ENCODE measurements at places on chromosomes 12 and 14. TPM values are rescaled to one million over a fixed set of nuclear protein-coding genes. Genes with fewer than 3 reads are reported as not detected.

The GPR135 gene
- total RNA-seq: 9.0 TPM

The CCDC38 gene
- not detected for total RNA-seq

The GALNT9 gene
- 0.62 TPM for total RNA-seq

The B4GALNT3 gene
- 29.9 TPM for total RNA-seq

The CSRP2 gene
- total RNA-seq: 67.4 TPM

The BDKRB1 gene
- 0.36 TPM for total RNA-seq

The INHBE gene
- not detected for total RNA-seq

The NEUROD4 gene
- total RNA-seq: not detected

The RIMBP2 gene
- 0.39 TPM for total RNA-seq

- no peaks in the 10 kb centered on the region for H3K36me3 ChIP-seq
- no peak for DNase-seq
- H3K4me1 ChIP-seq: peaks cover 6% of the 10 kb centered on the region
- H3K4me3 ChIP-seq: no peak overlapping the region
Measured at GRCh38 chr14:72549854-72550253, 344.0 kb downstream of the DPF3 start.

DNA sequence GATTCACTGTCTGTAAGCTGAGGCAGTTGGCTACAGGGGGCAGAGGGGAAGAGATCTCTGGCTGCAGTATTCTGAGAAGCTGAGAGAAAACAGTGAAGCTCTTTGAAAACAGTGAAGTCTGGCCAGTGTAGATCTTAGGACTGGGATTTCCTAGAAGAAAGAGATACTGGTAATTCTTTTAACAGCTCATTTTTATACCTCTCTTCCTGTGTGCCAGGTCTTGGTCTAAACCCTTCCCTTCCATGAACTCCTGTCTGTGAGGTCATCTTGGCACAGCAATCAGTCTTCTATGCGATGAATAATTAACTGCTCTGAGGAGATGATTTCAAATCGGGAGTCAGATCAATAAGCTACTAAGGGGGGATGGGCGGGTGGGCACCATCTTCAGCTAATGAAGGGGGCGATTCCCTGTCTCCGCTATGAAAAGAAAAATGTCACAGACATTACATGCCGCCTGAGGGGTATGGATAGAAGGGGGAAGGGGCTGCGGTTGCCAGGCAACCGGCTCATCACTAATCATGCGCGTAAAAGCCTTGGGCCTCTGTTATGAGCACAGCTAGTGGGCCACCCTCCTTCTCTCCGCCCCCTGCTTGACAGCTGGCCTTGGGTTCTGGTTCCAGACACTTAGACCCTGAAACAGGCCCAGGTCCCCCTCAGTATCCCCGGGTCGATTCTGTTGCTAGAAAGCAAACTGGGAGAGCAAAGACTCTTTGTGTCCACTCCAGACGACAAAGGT lies 75.3 kb upstream of the CEP83 start:
- no peak overlapping the region for H3K4me3 ChIP-seq
- no peaks in the 10 kb centered on the region for H3K27me3 ChIP-seq
- H3K4me1 ChIP-seq: no peaks in the 10 kb centered on the region
- H3K36me3 ChIP-seq: no peaks in the 10 kb centered on the region

- no peak overlapping the region for H3K27ac ChIP-seq
- H3K27me3 ChIP-seq: no peaks in the 10 kb centered on the region
- no peaks in the 10 kb centered on the region for H3K4me1 ChIP-seq
- H3K36me3 ChIP-seq: no peaks in the 10 kb centered on the region
- DNase-seq: no peak
Measured at GRCh38 chr14:32183151-32184058, 18.4 kb upstream of the RNU6-7 start.

DNA sequence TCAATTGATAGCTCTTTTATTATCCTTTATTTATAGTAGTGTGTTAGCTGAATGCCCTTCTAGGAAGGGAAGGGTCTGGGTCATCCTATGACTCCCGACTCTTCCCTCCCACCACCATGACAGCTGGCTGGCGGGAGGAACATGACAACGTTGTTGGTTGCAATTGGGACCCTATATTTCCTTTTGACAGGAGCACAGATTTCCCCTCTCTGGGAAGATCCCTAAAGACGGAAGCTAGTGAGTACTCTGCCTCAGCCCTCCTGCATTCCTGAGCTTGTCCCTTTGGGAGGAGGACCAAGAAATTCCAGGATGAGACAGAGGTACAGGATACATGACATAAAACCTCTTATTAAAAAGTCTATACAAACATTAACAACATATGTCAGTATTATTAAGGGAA lies 485.4 kb downstream of the NAV3 start:
- DNase-seq: no peak
- H3K4me3 ChIP-seq: no peak overlapping the region
- H3K27ac ChIP-seq: no peak overlapping the region
- H3K27me3 ChIP-seq: no peaks in the 10 kb centered on the region
- no peaks in the 10 kb centered on the region for H3K36me3 ChIP-seq
- no peaks in the 10 kb centered on the region for H3K4me1 ChIP-seq

- H3K36me3 ChIP-seq: no peaks in the 10 kb centered on the region
- no peak within 1 kb of the TSS for H3K27ac ChIP-seq
- H3K27me3 ChIP-seq: no peaks in the 10 kb centered on the region
- peak; percentile 81 for DNase-seq
Measured at GRCh38 chr14:23551266-23552028, at the start of gene ZFHX2. TSS of gene ZFHX2 (minus strand) at chr14:23551765. CDS start at chr14:23535325, 16,440 bp downstream.

- no peaks in the 10 kb centered on the region for H3K36me3 ChIP-seq
- no peak overlapping the region for H3K27ac ChIP-seq
- no peaks in the 10 kb centered on the region for H3K4me1 ChIP-seq
- no peak for DNase-seq
- no peaks in the 10 kb centered on the region for H3K27me3 ChIP-seq
- no peak overlapping the region for H3K4me3 ChIP-seq
Measured at GRCh38 chr12:21631367-21631766, 26.3 kb downstream of the LDHB start.

GRCh38 chr12:29163146-29163545 lies 14.1 kb downstream of the FAR2 start:
- no peak for DNase-seq
- no peaks in the 10 kb centered on the region for H3K27me3 ChIP-seq
- no peaks in the 10 kb centered on the region for H3K4me1 ChIP-seq
- no peak overlapping the region for H3K4me3 ChIP-seq

- peak overlapping the region; percentile 89 for H3K27ac ChIP-seq
- H3K27me3 ChIP-seq: no peaks in the 10 kb centered on the region
- DNase-seq: peak; percentile 94
- peaks cover 6% of the 10 kb centered on the region for H3K4me1 ChIP-seq
- H3K36me3 ChIP-seq: no peaks in the 10 kb centered on the region
- H3K4me3 ChIP-seq: peak overlapping the region; percentile 92
Measured at GRCh38 chr14:91835920-91836843, 31.2 kb downstream of the TC2N start.

DNA sequence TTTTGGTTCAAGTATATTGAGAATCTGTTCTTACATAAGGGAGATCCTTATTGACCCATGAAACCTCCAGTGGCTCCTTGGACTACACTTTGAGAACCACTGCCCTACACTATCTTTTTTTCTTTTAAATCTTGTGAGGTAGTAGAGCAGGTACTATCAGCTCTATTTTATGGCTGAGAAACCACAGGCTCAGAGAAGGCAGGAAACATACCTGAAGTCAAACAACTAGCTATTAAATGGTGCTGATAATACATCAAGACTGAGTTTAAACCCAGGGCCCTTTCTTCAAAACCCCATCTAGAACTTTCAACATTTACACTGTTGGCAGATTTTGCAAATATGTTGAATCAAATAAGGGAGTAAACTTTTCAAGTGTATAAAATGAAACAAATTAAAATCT lies 6.9 kb downstream of the ZBTB25 start:
- no peak overlapping the region for H3K4me3 ChIP-seq
- peaks cover 1% of the 10 kb centered on the region for H3K27me3 ChIP-seq
- H3K36me3 ChIP-seq: no peaks in the 10 kb centered on the region
- no peak for DNase-seq
- no peak overlapping the region for H3K27ac ChIP-seq

DNA sequence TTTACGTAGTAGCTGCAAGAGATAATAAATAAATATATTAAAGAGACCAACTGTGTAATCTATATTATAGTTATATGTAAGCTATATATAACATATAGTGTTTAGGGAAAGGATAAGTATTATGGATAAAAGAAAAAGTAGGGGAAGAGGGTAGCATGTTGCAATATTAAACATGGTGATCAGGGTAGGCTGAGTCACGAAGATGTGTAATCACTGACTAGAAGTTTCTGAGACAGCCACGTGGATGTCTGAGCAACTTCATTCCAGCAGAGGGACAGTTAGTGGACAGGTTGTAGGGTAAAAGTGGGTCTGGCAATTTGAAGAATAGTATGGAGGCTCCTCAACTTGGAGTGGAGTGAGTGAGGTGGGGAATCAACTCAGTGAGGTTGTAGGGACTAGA lies 109.7 kb downstream of the ANO4 start:
- H3K36me3 ChIP-seq: no peaks in the 10 kb centered on the region
- no peak for DNase-seq
- H3K4me3 ChIP-seq: no peak overlapping the region
- H3K4me1 ChIP-seq: no peaks in the 10 kb centered on the region
- H3K27me3 ChIP-seq: no peaks in the 10 kb centered on the region

DNA sequence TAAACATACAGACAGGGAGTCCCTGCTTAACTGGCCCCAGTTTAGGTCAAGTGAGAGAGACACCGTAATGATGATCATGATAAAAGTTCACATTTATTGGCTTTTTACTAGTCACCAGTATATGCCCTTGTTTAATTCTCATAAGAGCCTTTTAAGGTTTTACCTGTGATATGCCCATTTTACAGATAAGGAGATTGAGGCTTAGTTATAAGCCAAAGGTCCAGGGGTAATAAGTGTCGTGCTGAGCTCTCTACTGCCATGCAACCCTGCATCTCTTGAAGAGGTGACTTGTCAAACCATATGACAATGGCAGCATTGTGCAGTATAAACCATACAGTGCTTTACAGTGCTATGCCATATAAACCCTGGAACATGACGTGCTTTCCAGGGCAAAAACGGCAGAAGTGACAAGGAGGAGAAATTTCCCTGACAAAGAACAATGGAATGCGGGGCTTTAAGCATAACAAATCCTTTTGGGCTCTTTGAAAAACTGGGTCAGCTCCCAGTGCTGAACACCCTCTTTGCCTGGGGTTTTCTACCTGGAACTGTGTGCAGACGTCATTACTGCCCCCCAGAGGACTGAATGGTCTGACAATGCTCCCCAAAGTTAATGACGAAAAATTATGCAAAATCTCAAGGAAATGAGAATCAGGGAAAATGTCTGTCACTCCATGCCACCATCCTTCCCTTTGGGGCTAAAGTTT lies 59.7 kb upstream of the C14orf132 start:
- no peaks in the 10 kb centered on the region for H3K27me3 ChIP-seq
- H3K4me1 ChIP-seq: no peaks in the 10 kb centered on the region
- H3K36me3 ChIP-seq: no peaks in the 10 kb centered on the region
- no peak for DNase-seq

- H3K27ac ChIP-seq: no peak overlapping the region
- H3K4me1 ChIP-seq: no peaks in the 10 kb centered on the region
- H3K27me3 ChIP-seq: no peaks in the 10 kb centered on the region
- no peaks in the 10 kb centered on the region for H3K36me3 ChIP-seq
- H3K4me3 ChIP-seq: no peak overlapping the region
- DNase-seq: no peak
Measured at GRCh38 chr12:80293347-80293746, 150.7 kb upstream of the PTPRQ start.

GRCh38 chr12:124030510-124030909 lies 57.5 kb downstream of the ZNF664 start:
- DNase-seq: no peak
- no peak overlapping the region for H3K27ac ChIP-seq
- no peaks in the 10 kb centered on the region for H3K36me3 ChIP-seq
- no peaks in the 10 kb centered on the region for H3K27me3 ChIP-seq
- no peak overlapping the region for H3K4me3 ChIP-seq
- peaks cover 2% of the 10 kb centered on the region for H3K4me1 ChIP-seq

- no peak for DNase-seq
- no peak overlapping the region for H3K4me3 ChIP-seq
- H3K27me3 ChIP-seq: no peaks in the 10 kb centered on the region
- no peaks in the 10 kb centered on the region for H3K36me3 ChIP-seq
- H3K27ac ChIP-seq: no peak overlapping the region
- H3K4me1 ChIP-seq: no peaks in the 10 kb centered on the region
Measured at GRCh38 chr12:76698966-76699365, 64.9 kb upstream of the ZDHHC17 start.

DNA sequence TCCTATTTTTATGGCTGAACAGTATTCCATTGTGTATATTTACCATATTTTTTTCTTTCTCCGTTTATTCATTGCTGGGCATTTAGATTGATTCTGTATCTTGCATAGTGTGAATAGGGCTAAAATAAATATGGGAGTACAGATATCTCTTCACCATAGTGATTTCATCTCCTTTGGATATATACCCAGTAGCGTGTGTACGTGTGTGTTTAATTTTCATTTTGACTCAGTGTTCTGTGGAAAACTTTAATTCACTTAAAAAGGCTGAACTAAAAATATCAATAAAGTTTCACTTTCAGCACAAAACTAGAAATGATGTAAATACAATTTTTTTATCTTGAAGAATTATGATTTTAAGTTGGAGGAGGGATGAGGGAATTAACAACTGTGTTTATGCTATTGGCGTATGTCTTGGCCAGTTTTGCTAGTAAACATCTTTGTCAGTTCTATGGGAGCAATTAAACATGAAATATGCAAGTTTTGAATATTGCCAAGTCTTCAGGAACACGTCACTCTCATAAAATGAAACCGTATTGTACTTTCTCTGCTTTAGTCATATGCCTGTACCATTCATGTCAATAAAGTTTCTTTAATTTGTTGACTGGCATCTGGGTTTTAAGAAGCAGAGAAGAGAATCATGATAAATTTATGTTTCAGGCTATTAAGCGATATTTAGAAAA lies 99.8 kb downstream of the PTGER2 start:
- H3K27me3 ChIP-seq: no peaks in the 10 kb centered on the region
- no peaks in the 10 kb centered on the region for H3K4me1 ChIP-seq
- H3K4me3 ChIP-seq: no peak overlapping the region
- H3K27ac ChIP-seq: no peak overlapping the region

DNA sequence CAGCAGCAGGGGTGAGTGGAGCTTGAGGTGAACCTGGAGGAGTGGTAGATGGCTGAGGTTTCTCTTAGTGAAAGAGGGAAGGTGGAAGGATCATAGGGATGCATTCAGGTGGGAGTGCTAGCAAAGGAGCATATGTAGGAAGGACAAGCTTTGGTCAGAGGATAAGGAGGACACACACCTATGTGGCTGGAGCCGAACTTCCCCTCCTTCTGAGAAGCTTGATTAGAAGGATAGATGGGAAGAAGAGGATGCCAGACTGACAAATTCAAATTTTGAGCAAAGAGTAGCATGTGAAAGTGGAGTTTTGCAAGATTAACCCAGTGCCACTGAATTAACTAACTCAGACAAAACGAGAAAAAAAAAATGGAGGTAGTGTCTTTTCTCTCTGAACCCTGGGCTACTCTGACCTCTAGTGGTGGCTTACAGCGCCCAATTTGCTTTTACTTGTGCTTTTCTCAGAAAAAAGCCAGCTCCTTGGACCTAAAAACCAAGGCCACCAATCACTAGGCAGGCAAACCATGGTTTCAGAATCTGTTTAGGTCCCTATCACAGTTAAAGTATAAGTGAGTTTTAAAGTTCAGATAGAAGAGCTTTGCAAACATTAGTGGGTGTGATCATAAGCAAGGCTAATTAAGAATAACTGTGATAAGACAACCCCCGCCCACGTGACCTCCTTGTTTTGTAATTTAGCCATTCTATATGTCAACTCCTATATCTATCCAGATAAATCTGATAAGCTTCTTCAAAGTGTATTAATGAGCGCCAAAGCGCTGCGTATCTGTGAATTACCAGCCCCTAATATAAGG lies 15.5 kb downstream of the EMP1 start:
- no peak overlapping the region for H3K4me3 ChIP-seq
- peak; percentile 74 for DNase-seq
- no peaks in the 10 kb centered on the region for H3K27me3 ChIP-seq
- H3K36me3 ChIP-seq: no peaks in the 10 kb centered on the region

All from aorta (tissue), 5 donors.